Liver (tissue), 10 donors: ENCODE measurements at places on chromosomes 16 and 17.

DNA sequence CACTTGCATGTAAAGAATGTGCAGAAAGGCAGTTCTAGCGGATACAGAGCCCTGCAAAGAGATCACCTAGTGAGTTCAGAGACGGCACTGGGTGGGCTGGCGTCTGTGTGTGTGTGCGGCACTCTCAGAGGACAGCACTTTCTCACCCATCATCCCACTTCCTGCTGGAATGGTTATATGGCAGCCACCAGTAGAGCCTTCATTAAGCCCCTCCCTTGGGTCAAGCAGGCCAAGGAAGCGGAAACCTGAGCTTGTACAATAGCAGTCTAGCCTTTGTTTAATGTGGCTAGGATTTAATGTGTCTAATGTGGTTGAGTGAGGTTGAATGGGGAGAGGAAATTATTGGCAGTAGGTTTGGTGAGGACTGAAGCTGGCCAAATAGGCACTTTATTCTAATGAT, 88.3 kb upstream of the ELAC2 start:
- DNase-seq: no peak

GRCh38 chr17:73717690-73718089, 73.4 kb upstream of the SDK2 start:
- no peak for DNase-seq

DNA sequence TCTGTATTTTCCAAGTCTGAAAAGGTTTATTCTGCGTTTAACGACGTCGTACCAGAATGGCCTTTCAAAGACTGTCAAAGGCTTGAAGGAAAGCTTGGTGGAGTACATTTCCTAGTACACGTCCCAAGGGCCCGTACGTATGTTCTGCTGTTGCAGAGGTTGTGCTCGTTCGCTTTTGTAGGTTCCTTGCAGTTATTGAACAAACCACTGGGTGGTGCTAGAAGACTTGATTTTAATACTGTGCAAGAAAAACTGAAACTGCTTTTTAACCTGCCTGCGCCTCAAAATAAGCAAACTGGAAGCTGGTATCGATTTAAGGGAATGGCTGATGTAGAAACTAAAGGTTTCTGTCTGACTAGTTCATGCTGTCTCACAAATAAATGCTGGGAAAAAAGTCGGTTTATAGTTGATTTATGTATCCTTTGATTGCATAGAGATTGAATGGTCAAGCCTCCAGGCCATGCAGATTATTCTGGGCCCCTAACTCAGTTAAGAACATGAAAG, 54.6 kb downstream of the USP10 start:
- DNase-seq: peak; percentile 68

- no peak for DNase-seq
Measured at GRCh38 chr16:64580558-64580957, 541.3 kb downstream of the CDH11 start.

DNA sequence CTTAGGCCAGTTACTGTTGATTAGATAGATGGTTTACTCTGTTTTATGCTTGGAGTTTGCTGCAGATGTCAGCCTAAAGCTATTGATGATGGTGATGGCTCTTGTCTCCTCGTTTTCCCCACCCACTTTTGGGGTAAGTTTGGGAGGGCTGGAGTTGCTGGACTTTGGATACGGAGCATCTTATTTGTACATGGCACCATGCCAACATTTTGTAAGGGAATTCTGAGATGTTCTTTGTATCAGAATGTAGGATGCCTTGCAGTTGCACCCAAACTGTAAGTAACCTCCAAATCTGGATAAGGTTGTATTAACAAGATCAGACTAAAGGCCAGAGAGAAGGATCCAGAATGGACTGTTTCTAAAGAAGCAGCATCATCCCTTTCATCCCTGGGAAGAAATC, 551.9 kb upstream of the ZFHX3 start:
- DNase-seq: no peak

DNA sequence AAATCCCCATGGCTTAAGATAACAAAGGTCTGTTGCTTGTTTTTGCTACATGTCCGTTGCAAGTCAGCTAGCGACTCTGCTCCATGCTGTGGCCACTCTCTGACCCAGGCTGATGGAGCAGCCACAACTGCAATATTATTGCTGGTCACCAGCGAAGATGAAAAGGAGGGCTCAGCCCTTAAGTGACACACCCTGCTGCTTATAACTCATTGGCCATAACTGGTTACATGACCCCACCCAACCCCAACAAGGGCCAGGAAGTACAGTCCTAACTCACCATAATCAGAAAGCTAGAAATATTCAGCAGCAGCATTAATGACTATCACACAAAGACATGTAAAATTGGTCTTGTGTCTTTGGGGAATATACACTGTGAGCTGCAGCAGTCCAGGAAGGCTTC, 224.3 kb downstream of the SOX9 start:
- no peak for DNase-seq

DNA sequence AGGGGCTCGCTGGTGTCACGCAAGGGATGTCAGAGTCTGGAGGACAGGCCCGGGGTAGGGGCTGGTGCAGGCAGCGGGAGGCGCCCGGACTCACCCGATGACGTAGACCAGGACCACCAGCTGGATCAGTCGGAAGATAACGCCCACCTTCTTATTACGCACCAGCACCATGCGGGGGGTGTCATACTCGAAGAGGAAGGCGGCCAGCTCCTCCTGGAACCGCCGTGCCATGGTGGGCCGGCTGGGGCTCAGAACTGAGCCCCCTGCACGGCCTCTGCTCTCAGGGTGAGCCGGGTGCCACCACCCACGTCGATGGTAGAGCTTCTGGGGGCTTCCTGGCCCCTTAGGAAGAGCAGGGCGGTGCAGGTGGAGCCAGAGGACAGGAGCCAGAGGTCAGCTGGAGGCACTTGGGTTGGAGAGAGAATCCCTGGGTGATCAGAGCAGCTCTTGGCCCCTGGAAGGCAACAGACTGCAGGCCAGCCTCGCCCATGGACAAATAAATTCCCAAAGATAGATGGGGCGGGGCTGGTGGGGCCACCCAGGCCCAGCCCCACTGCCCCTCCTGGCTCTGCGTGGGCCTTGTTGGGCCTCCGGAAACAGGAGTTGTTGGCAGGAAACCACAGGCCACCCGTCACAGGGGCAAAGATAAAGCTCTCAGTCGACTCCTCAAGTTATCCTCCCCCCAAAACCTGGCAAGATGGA, at the start of gene P2RX1:
P2RX1 (minus strand) TSS at position 471 of the 702 bp plus-strand sequence; CDS start at position 231, 240 bp downstream.
- no peak for DNase-seq

- no peak for DNase-seq
Measured at GRCh38 chr16:87938412-87938949, 2.2 kb upstream of the CA5A start.

GRCh38 chr16:66845791-66846221, 1.6 kb downstream of the CA7 start:
- no peak for DNase-seq

GRCh38 chr17:409308-409847, 56.8 kb upstream of the RPH3AL start:
- DNase-seq: no peak

DNA sequence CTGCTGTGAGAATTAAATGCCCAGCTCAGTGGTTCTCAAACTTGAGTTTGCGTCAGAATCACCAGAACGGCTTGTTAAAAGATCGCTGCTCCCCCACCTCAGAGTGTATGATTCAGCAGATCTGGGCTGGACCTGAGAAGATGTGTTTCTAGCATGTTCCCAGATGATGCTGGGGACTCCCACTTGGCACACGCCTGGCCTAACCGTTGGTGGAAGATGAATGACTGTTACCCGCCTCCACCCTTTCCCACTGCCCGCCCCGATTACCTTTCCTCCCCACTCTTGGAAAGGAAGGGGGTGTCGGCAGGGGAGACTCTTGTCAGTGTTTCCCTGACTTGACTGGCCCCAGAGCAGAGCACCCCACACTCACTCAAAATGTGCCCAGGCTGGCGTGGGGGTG, 29.3 kb upstream of the ABCC3 start:
- DNase-seq: no peak

GRCh38 chr17:35627417-35627816, 40.3 kb downstream of the AP2B1 start:
- DNase-seq: no peak

- DNase-seq: no peak
Measured at GRCh38 chr17:79420318-79421243, 190.3 kb downstream of the RBFOX3 start.

GRCh38 chr16:5005916-5006315, 27.8 kb downstream of the NAGPA start:
- no peak for DNase-seq

DNA sequence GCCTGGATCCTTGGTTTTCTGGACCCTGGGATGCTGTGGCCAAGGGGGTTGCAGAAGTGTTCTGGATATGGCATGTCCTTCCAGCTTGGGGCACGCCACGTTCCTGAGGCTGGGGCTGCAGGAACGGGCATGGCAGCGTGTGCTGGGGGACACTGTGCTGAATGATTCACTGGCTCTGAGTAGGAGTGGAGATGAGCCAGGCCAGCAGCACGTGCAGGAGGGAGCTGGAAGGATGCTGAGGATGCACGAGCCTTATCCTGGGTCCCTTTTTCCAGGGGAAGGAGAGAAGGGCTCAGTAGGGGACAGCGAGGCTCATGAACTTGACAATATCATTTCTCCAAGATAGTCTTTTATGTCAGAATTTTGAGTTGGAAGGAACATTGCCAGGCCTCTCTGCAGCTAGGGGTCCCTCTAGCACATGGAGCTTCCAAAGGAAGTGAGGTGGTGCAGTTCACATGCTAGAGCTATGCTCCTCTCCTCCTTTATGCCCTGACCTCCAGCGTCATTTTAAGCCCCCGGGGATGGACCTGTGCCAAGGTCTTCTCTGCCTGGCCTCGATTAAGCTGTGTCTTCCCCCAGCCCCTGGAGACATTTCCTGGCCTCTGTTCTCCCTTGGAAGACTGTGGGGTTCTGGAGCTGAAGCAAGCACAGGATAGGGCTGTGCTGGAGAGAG, 125.9 kb downstream of the OR1D5 start:
- no peak for DNase-seq

DNA sequence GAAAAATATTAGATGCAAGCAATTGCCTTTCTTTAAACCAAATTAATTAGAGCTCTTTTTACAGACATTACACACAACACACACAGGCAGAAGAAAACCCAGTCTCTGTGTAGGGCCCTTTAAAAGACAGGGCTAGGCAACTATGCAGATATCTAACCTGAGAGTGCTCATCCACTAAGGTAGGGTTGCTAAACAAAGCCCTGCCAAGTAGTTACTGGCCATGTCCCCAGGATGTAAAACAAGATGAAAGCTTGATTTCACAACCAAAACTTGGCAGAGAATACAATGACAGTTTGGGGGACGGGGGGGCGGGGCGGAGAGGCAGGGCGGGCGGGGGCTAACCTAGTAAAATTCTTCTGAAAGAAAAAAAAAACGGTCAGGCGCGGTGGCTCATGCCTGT, 669.0 kb upstream of the CA10 start:
- no peak for DNase-seq

GRCh38 chr17:21218101-21218500, 4.1 kb upstream of the TMEM11 start:
- DNase-seq: no peak

- DNase-seq: no peak
Measured at GRCh38 chr16:89039756-89040155, 53.9 kb upstream of the ACSF3 start.

- DNase-seq: peak; percentile 57
Measured at GRCh38 chr17:7191571-7192270, 12.6 kb upstream of the ASGR1 start.

DNA sequence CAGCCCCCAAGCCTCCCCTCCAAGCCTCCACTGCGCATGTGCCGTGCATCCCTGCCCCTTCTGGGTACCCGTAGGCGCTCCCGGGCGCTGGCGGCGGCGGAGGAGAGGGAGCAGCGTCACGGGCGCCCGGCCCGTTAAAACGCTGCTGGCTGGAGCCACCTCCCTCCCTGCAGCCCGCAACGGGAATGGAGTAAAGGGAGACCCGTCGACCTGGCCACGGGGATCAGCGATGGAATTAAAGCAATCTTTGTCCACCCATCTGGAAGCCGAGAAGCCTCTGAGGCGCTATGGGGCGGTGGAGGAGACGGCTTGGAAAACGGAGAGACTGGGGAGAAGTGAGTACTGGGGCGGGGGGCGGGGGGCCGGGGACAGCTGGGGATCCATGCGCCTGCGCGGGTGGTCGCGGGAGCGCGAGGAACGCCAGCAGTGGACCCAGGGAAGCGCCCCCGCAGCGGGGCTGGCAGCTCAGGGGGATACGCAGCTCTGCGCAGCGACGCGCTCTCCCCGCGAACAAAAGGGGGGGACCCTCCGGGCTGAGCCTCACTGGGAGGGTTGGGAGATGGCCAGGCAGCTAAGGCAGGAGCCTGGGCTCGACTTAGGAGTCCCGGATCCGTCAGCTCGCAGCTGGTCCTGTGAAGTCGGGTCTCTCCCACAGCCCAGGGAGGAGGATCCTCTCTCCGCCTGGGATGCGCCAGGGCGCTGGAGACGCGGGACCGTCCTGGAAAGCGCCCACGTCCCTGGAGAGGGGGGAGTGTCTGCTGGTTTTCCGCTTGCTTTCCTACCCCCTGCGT, at the start of gene BMERB1:
BMERB1 (plus strand) TSS at position 164 of the 791 bp plus-strand sequence; CDS start at position 230, 66 bp downstream.
- peak; percentile 38 for DNase-seq

- DNase-seq: no peak
Measured at GRCh38 chr16:48101069-48101674, 54.6 kb downstream of the ABCC12 start.

GRCh38 chr17:50289278-50289677, 15.0 kb downstream of the TMEM92 start:
- no peak for DNase-seq

GRCh38 chr17:37546302-37546701, 56.6 kb downstream of the DUSP14 start:
- no peak for DNase-seq

GRCh38 chr16:85929259-85929721, 30.3 kb downstream of the IRF8 start:
- DNase-seq: no peak

- DNase-seq: no peak
Measured at GRCh38 chr16:57029161-57030160, 40.1 kb downstream of the NLRC5 start.

DNA sequence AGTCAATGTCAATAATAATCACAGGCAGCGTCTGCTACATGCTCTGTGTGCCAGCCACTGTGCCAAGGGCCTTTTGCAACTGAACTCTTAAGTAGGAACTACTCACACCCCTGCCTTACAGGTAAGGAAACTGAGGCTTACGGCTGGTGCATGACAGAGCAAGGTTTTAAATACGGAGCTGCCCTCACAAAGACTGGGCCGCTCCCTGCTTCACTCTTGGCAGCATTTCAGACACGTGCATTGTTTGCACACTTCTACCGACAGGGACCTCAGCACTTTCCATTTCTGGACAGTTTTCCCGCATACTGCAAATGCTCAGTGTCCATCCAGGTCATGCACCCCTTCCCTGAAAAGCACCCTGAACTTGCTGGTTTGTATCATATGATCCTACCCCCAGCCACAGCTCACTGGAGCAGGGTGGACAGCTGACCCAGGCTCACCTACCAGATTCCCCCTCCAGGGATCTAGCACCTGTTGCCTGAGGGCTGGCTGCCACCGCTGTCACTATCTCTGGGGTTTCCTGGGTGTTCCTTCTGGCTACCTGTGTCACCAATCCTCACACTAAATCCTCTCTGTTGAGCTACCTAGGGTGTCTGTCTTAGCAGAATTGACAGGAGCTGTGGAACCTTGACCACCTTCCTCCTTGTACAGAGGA, 142.9 kb downstream of the C16orf78 start:
- no peak for DNase-seq

GRCh38 chr16:88785106-88785924, at the start of gene PIEZO1:
PIEZO1 (minus strand) TSS chr16:88785220; CDS start chr16:88784964, 256 bp downstream.
- DNase-seq: peak; percentile 85
